Lower lobe of right lung (tissue), 2 donors: ENCODE measurements at places on chromosomes 2 and 18. TPM values are rescaled to one million over a fixed set of nuclear protein-coding genes. Genes with fewer than 3 reads are reported as not detected.

DNA sequence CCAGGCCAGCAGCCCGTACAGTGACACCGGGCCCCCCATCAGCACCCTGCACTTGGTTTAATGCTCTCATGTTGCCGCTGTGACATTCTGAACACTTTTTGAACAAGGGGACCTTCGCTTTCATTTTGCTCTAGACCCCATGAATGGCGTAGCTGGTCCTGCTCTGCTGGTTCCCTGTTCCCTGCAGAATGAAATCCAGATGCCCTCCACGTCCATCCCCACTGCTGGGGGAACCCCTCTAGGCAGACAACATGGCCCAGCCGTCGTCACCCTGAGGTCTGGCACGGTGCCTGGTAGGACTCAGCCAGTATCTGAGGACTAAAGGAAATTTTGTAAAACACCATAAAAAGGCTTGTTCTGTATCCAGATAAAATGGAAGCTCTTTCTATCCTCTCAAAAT lies 128.6 kb downstream of the KCTD1 start:
- DNase-seq: no peak

DNA sequence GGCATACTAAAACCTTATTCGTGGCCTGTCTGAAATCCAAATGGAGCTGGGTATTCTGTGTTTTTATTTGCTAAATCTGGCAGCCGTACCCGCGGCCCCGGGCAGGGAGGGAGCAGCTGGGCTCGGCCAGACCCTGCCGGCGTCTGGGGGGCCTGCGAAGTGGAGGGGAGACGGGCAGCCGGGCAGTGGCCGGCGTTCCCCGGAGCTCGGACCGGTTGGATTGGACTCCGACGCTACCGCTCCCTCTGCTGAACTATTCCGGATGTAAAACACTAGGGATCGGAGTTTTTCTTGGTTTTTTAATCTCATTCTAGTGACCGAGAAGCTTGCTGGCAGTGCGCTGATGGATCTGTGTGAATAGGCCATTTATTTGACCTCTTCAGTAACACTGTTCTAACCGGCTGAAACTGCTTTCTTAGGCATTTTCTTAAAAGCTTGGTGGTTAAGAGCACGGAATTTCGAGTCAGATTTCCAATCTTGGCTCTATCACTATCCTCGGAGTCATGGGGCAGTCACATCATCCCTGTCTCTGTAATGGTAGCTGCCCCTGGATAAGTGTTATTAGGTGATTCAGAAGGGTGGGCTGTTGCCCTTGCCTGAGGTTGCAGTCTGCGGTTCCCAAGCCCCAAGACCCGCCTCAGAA lies 694 bp downstream of the UNC50 start:
- no peak for DNase-seq

DNA sequence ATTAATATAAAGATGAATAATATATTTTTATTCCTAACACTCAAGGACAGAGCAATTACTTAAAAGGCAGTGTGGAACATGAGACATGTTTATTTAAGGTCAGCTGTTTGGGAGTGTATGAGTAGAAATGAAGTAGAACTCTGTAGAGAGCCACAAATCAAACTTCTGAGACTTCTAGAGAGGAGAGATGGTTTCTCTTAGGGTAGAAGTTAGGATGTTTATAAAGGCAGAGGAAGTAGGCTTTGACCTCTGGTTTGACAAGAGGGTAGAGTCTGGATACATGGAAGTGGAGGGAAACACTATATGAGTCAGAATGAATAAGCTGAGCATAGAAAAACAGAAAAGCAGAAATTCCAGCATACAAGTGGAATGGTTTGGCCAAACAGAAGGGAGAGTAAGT lies 262.1 kb upstream of the KLHL14 start:
- DNase-seq: no peak

DNA sequence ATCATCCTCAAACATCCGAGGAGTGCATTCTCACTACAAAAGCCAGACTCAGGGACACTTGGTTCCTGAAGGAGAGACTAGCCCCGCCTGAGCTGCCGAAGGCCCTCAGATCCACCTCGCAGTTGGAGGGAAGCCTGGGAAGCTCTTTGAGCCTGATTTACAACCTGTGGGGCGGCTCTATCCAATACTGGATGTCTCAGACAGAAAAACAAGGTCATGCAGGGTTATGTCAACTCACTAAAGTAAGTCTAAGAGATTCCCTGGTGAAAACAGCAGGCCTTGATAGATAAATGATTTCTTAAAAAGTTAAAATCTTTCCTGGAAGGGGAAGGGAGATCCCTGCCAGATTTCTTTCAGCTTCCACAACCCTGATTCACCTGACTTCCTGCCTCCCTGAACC lies 284.3 kb downstream of the CYP26B1 start:
- no peak for DNase-seq

GRCh38 chr2:97728091-97728731 lies 14.8 kb downstream of the ZAP70 start:
- no peak for DNase-seq

GRCh38 chr2:219457784-219458369 lies 23.2 kb downstream of the SPEG start:
- DNase-seq: no peak

DNA sequence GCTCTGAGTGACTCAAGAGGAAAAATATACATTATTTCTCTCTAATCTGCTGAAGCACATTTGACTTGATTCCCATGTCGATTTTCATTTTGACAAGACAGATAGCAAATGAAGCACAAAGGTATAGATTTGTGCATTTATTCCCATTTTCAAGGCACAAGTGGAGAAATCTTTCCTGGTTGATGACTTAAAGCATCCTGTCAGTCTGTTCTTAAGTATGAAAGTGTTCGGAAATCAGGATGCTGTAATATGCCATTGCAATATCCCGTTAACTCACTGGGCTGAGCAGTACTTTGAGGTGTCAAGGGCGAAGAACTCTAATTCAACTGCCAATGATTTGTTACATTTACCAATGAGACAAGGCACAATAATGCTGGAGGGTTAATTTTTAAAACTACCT lies 185.2 kb upstream of the LRP1B start:
- DNase-seq: no peak

- DNase-seq: no peak
Observed at GRCh38 chr2:46885376-46885775, 30.2 kb downstream of the MCFD2 start.

DNA sequence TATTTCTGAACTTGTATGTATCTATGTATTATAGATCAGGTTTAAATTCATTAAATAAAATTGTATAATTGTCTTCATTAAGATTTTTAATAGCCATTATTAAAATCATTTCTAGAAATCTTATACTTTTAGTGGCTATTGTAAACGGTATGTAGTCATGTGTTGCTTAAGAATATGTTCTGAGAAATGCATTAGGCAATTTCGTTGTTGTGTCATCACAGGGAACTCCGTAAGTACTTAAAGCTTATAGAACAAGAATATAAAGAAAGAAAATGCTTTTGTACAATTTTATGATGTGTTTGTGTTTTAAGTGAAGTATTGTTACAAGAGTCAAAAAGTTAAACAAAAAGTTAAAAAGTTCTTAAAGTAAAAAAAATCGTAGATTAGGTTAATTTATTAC lies 765.8 kb downstream of the METTL4 start:
- no peak for DNase-seq

DNA sequence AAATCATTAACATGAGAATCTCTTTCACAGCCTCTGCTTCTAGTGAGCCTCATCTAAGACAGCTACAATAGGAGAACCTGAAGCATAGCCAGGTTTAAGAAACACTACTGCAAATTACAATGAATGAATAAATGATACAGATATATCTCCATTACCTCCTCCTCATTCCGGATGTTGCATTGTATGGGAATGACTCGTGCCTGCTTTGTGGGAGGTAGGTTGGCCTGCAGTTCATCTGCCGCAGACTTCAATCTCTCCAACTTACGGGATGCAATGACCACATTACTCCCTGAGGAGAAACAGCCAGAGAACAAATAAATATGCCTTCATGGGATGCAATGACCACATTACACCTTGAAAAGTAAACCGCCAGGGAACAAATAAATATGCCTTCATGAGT lies 15.4 kb downstream of the PECR start:
- no peak for DNase-seq

DNA sequence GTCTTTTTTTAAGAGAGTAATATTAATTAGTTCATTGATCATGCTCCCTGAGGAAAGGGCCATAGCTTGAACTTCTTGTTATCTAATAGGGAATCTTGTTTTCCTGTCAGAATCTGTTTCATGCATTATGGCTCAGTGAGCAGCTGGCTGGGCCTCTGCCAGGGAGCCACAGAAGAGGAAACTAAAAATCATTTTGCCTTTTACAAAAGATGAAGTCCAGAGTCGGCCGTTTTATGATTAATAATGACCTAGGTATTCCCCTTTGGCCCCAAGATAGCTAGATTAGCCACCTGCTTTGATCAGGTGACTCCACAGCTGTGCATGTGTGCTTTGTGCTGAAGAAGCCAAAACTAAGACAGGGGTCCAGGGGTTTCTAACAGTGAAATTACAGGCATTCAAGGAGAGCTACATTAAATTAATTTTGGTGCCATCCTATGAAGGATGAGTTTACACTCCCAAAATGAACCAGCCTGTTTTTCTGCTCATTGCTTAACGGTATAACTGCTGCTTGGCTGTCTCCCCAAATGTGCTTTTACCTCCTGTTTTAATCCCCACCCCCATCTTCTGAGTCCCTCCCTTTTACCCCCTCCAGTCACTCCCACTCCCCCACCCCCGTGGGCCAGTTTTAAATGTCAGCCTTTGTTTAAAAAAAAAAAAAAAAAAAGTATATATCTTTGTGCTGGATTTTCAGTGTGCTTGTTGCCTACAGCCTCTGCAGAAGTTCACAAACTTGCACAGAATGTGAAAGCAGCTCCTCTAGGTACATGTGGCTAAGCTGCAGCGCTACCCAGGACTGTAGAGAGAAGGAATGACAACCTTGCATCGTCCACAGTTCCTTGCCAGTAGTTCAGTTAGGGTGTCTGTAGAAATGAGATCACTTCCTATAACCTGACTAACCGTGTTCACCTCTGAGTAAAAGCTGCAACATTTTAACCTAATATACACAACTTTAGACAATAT lies 93.1 kb downstream of the CABLES1 start:
- DNase-seq: no peak

DNA sequence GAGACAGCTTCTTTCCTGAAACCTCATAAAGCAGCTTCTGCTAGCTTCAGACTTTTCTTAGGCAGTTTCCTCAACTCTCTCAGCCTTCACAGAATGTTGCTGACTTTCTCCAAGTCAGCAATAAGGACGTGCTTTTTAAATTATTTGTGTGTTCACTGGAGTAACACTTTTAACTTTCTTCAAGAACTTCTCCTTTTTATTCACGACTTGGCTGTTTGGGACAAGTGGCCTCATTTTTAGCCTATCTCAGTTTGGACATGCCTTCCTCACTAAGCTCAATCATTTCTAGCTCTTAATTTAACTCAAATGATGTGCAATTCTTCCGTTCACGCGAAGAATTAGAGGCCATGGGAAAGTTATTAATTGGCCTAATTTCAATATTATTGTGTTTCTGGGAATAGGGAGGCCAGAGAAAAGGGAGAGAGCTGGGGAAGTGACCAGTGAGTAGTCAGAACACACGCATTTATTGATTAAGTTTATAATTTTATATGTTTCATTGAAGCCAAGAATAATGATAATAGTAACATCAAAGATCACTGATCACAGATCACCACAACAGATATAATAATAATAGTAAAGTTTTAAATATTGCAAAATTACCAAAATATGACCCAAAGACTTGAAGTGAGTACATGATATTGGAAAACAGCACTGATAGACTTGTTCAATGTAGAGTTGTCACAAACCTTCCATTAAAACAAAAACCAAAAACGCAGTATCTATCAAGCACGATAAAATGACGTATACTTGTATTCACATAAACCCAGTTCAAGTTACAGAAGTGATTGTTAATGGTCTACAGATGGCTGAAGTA lies 4.8 kb downstream of the REG1A start:
- no peak for DNase-seq

- DNase-seq: no peak
Observed at GRCh38 chr2:232981356-232981755, 31.7 kb downstream of the NGEF start.

DNA sequence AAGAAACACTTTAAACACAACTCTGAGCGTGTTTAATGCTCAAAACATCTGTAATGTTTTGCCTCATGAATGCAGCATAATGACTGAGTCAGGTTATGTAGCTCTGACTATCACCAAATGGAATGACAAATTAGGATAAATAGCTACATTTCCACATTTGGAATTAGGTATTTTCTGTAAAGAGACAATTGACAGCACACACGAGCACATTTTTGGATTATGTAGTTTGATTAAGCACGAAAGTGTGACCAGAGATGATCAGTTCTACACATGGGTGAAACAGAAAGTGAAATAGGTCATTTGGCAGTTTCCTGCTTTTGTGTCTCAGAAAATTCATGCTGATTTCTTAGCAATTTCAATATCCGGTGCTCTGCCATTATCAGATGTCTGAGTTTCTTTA lies 29.0 kb downstream of the LPIN1 start:
- no peak for DNase-seq

DNA sequence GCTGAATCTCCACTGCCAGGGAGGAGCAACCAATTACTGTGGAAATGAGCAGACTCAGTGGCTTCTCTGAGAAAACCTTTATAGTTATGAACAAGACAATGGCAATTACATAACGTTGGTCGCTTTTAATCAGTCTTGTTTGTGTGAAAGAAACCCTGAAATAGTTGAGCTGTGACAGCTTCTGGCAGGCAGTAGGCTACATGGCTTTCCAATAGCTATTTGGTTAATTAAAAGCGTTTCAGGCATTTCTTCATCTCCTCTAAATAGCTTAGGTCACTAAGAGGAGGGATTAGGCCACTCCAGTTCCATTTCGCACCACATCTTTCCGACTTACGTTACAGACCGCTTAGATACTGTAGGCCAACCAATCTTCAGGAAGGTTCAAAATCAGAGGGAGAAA lies 794.4 kb upstream of the ID2 start:
- DNase-seq: no peak

DNA sequence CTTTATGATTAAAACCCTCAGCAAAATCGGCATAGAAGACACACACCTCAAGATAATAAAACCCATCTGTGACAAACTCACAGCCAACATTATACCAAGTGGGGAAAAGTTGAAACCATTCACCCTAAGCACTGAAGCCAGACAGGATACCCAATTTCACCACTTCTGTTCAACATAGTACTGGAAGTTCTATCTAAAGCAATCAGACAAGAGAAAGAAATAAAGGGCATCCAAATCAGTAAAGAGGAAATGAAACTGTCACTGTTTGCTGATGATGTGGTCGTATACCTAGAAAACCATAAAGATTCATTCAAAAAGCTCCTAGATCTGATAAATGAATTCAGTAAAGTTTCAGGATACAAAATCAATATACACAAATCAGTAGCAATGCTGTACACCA lies 16.4 kb upstream of the RPRD1A start:
- DNase-seq: no peak

The PCARE gene
- total RNA-seq: 0.95 TPM

The MFSD6 gene
- total RNA-seq: 50.5 TPM

The CCDC150 gene
- total RNA-seq: 1.5 TPM

The SERPINB13 gene
- total RNA-seq: not detected

The NOL4 gene
- 0.56 TPM for total RNA-seq

The TMEM169 gene
- 1.2 TPM for total RNA-seq

The STPG4 gene
- 0.77 TPM for total RNA-seq

The IL1F10 gene
- total RNA-seq: not detected
